HS-27A (cell line): ENCODE measurements at places on chromosomes 5 and 9.
A peak's percentile ranks its signal among the peaks of the same experiment; 100 is the strongest.

GRCh38 chr5:73230264-73231245, 57.6 kb downstream of the TMEM174 start:
- DNase-seq, result no peak

GRCh38 chr5:112965733-112966306, 10.8 kb upstream of the DCP2 start:
- DNase-seq, result no peak

- no peak for DNase-seq
These were observed 42.8 kb downstream of the NEURL1B start for GRCh38 chr5:172683645-172684471.

- DNase-seq, result peak; percentile 59
These were observed 46.0 kb upstream of the COL15A1 start for GRCh38 chr9:98897745-98898144.

DNA sequence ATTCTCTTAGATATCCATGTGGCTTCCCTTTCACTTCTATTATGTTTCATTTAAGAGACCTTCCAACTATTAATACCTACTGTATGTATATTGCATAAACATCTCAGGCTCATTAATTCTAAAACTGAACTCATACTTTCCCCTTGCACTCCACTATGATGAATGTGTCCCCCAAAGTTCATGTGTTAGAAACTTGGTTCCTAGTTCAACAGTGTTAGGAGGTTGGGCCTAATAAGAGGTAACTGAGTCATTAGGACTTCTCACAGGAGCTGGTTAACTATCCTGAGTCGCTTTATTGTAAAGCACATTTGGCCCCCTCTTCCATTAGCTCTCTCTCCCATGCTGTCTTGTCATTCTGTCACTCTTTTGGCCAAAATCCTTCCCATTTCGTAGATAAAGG, 22.0 kb downstream of the ANKHD1 start:
- DNase-seq, result no peak

DNA sequence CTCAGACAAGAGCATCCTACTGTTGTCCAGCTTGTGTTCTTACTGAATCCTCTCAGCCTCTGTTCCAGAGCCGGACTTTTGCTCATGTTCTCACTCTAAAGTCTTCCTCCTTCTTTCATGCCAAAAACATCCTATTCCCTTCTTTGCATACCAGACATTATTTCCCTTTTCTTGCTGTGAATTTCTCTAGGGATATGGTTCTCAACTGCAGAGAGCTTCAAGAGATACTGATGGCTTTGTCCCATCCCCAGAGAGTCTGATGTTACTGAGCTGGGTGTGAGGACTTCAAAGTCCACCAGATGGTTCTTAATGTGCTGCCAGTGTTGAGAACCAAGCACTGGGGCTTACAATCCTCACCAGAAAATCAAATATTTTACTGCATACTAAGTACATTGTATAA, 98.6 kb upstream of the FER start:
- DNase-seq, result no peak

DNA sequence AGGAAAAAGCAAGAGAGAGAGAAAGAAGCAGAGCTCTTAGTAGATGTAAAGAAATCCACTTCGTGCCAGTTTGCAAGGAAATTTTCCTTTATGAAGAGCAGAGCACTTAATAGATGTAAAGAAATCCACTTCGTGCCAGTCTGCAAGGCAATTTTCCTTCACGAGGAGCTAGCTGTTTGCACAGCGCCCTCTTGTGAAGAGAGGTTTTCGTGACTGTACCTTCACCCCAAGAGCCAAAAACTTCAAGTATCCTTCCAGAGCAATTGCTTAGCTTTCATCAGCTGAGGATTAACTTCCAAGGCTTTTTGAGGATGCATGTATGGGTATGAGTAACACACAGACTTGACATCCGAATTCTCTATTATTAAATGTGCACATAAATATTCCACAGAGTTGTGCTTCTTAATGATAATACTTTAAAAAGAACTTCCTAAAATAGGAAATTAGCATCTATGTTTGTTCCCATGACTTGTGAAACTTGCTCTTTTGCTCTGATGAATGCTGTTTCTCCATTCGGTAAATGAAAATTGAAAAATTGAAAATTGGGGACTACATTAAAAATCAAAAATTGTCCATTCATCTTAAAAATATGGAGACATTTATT, 525.6 kb downstream of the PDE4D start:
- DNase-seq, result peak; percentile 20

- DNase-seq, result no peak
These were observed 226.3 kb downstream of the DMRT2 start for GRCh38 chr9:1276474-1276873.

- DNase-seq, result no peak
These were observed 1.3 kb downstream of the MAP3K1 start for GRCh38 chr5:56816546-56817081.

DNA sequence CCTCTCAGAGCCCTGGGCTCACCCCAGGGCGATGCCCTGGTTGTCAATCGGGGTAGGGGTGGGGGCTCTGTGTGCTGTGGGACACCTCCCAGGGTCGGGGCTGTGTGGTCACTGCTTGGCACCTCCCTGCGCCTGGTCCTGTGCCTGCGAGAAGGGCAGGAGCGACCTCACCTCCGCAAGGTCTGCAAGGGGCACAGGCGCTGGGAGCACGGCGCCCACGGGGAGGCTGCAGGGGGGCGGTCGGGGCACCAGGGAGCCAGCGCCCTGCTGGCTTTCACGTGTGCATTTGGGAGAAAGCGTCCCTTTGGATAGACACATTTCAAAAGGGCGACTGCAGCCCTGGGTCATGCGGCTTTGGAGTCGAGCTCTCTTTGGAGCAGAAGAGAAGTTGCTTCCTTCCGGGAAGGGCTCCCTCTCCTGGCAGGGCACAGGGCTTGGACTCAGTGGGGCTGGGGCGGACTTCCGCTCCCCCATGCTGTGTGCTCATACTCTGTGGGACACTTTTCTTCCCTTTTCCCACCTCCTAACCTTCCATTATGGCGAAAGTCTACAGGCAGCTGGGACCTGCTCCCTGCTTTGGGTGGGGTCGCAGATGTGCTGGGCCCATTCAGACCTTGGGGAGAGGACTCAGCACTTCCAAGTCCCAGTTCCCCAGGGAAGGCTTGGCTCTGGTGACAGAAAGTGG, 52.9 kb upstream of the SLC28A3 start:
- no peak for DNase-seq
